ENCODE measurements at places on chromosomes 6 and 20.
A peak's percentile ranks its signal among the peaks of the same experiment; 100 is the strongest.

DNA sequence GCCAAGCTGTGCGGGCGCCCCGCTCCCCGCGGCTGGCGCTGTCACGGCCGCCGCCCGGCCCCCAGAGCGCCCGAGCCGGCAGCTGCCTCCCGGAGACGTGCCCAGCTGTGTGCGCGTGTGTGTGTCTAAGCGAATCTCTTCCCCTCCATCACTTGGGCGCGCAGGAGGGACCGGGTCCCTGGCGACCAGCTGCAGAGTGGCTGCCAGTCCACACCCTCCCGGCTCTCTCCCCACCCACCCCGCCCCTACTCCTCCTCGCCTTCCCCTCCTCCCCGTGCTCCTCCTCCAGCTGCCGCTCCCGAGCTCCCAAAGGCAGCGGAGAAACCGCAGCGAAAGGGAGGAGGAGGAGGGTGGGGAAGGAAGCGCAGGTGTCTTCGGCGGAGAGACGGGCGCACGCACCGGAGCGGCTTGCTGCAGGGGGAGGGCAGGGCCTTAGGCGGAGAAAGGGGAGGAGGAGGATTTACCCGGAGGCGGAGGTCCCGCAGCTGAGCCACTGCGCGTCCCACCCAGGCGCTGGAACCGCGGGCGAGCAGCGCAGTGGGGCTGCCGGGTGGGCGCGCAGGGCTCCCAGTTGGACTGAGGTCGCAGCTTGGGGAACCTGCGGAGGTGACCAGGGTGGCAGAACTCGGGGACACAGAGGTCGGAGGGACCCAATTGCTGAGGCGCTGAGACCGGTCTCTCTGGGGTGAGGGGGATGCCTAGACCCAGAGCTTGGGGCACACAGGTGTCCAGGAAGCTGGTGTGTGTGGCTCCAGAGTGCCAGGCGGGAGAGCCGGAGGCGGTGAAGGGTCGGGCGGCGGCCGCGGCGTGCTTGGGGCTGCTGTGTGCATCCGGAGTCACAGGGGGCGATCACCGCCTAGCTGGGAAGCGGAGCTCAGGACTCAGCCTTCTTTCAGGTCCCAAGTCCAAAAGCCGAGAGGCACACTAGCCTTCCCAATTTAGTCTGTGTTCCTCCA lies at the start of gene HS3ST5:
HS3ST5 (minus strand) TSS at position 198 of the 956 bp plus-strand sequence. CDS start 280,178 bp downstream, outside the sequence.
- DNase-seq: no peak

- DNase-seq: peak; percentile 32
Measured at GRCh38 chr20:13205848-13206434, 15.1 kb upstream of the ISM1 start.

- DNase-seq: no peak
Measured at GRCh38 chr6:22021966-22022365, 274.9 kb downstream of the PRL start.

GRCh38 chr6:69303382-69303781 lies 493.4 kb downstream of the LMBRD1 start:
- DNase-seq: no peak

DNA sequence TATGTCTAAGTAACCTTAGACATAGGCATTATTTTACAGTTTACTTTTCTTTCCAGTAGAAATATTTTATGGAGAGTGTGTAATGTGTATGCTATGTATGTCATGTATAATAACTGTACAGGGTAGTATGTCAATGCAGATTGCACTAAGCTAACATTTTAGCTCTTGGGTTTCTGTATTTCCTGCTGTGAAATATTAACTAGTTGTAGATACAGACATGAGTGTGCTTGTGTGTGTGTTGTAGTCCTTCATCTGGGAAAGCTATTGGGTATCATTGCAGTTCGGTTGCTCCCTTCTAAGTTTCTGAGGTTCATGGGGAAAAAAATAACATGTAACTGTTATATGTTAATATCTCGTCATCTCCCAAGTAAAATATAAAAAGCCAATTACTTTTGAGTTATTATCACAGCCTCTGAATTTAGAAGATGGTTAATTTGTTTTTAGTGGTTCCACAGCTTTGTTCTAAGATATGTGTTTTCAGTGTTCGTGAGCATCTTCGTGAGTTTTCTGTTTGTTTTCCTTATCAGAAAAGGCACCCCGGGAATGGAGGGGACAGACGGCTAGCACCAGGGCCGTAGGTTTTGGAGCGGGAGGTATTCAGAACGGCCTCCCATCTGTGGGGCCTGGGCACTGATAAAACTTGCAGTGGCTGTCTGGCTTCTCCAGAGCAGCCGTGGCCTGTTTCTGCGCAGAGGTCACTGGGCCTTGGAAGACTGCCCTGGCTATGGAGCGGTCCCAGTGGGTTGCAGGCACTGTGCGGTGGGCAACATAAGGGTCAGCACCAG lies 215.0 kb downstream of the ARID1B start:
- no peak for DNase-seq

GRCh38 chr6:75727206-75727605 lies 21.8 kb upstream of the MYO6 start:
- DNase-seq: no peak

GRCh38 chr20:16311756-16312155 lies 261.5 kb downstream of the KIF16B start:
- no peak for DNase-seq

GRCh38 chr6:167652701-167653095 lies 174.0 kb upstream of the AFDN start:
- DNase-seq: no peak

DNA sequence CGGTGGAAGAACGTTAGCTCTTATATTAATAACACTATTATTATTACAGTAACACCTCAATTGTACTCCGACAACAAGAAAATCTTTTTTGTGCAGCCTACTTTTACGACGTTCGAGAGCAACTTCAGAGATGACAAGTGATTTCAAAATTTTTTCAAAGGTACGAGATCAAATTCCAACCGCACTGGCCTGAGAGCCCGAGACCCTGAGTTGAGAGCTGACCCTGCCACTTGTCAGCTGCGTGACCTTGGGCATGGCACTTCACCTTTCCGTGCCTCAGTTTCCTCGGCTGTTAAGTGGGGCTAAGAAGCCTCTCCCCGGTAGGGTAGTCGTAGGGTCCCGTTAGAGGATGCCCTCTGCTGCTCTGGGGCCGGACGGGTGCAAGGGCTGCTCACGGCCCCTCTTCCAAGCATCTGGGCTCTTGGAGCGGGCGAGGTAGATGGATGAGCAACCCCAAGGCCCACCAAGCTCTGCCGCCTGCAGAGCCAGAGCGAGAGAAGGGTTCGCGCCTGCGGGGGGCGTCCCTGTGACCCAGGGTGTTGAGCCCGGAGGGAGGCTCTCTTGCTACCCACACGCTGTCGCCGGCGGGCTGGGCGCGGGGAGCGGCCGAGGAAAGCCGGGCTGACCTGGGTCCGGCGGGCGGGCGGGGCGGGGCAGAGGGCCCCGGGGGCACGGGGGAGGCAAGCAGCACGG lies 510 bp downstream of the NDRG3 start:
- DNase-seq: no peak

- no peak for DNase-seq
Measured at GRCh38 chr6:53066077-53066417, 843 bp downstream of the FBXO9 start.

DNA sequence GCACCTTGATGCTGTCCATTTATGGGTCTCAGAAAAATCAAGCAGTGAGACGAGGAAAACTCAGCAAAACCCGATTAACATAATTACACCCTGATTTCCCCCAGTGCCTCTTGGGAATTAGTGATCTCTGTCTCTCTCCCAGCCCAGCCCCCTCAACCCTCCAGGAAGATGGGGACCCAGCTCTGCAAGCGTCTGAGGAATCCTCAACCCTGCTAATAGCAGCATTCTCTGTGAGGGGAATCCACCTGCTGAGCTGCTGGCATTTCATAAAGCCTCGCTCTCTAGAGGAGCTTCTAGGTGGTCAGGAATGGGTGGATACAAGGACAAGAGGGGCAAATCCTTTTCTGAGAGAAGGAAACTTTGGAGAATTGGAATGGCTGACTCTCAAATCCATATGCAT lies 13.9 kb downstream of the NR2E1 start:
- DNase-seq: no peak

GRCh38 chr6:115945306-115945705 lies 115.4 kb downstream of the FRK start:
- DNase-seq: no peak

GRCh38 chr6:159212028-159212427 lies 42.8 kb downstream of the FNDC1 start:
- no peak for DNase-seq

DNA sequence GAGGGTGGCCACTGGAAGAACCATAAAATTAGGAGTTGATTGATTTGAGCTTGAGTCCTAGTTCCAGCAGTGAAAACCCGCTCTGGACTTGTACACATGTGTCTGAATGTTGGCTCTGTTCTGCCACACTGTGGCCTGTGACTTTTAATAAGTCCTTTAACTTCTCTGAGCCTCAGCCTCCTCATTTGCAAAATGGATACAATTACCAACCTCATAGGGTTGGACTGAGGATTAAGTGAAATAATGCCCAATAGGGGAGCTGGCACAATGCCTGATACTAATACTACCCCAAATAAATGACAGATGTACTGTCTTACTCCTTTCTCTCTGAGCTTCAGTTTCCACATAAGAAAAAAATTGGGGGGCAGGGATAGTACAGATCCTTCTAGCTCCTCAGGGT lies 92.6 kb upstream of the RIPOR2 start:
- DNase-seq: no peak

DNA sequence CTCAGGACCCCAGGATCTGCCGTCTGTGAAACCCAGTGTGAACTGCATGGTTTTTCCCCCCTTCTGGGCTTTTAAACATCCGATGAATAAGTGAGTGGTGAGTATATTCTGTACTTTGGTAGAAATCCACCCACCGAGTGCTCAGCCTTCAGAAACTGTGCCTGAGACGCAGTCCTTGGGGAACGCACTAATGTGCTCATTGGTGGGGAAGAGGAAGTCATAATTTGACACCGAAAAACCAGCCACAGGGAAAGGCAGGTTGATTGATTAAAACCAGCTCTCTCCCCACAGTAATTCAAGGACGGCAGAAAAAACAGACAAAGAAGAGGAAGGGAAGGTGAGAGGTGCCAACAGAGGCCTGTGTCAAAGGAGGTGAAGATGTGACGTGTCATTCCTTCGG lies 21.7 kb downstream of the EDN3 start:
- DNase-seq: no peak

- no peak for DNase-seq
Measured at GRCh38 chr20:38144974-38145728, 19.9 kb downstream of the TGM2 start.

DNA sequence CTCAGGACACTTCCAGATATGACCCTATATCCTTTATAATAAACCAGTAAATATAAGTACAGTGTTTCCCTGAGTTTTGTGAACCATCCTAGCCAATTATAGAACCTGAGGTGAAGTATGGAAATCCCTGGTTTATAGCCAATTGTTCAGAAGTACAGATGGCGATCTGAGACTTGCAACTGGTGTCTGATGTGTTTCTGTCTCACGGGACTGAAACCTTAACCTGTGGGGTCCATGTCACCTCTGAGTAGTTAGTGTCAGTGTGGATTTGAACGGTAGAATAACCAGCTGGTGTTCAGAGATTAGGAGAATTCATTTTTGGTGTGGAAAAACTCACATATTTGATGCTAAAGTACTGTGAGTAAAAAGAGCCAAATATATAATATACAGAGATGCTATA lies 606.6 kb downstream of the MAFB start:
- DNase-seq: no peak

GRCh38 chr20:17838921-17839320 lies 129.7 kb downstream of the SNX5 start:
- no peak for DNase-seq

GRCh38 chr20:57709823-57710799 lies at the start of gene PMEPA1:
TSS of gene PMEPA1 (minus strand) at chr20:57710015. CDS start at chr20:57709582, 433 bp downstream.
- DNase-seq: peak; percentile 74

DNA sequence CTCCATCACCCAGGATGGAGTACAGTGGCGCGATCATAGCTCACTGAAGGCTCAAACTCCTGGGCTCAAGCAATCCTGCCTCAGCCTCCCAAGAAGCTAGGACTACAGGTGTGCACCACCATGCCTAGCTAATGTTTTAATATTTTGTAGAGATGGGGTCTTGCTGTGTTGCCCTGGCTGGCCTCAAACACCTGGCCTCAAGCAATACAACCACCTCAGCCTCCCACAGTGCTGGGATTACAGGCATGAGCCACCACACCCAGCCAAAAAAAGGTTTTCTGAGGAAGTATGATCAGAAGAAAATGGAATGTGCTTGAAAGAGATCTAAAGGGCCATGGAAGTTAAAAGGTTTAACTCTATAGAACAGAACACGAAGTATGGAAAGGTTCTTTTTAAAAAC lies 8.7 kb downstream of the RBBP9 start:
- no peak for DNase-seq

GRCh38 chr20:61457725-61458124 lies 205.7 kb downstream of the CDH4 start:
- DNase-seq: no peak

DNA sequence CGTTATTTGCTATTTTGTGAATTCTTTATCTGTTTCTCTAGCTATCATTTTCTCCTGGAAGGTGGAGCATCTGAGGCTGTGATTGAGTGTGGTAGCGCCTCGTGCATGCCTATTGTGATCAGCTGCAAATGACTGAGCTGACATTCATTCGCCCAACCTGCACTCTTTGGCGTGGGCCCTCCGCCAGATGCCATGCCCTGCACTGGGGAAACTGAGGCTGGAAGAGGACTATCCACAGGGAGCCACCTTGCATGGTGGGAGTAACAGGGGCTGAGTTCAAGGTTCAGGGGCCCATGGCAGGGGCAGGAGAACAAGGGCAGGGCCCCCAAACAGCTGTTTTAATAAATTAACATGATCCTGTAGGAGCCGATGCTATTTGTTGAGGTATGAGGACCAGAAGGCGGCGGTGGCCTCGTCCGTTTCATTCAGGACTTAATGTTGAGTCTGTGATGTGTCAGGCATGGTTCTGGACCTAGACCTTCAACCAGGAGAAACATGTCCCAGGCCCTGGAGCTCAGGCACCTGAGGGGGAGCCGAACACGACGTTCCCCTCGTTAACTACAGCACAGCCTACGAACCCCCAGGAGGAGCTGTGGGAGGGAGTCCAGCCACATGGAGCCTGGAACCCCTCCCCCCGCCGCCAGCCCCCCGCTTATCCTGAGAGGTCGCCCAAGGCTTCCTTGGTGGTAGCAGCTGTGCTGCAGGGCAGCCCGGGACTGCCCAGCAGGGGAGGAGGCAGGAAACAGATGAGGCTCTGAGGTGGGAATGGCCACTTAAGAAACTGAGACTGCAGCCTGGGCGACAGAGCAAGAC lies 242.9 kb downstream of the CDH4 start:
- no peak for DNase-seq

- DNase-seq: no peak
Measured at GRCh38 chr20:47206962-47207641, 149.4 kb downstream of the ZMYND8 start.

- no peak for DNase-seq
Measured at GRCh38 chr6:167405778-167406532, 81.1 kb downstream of the TTLL2 start.

DNA sequence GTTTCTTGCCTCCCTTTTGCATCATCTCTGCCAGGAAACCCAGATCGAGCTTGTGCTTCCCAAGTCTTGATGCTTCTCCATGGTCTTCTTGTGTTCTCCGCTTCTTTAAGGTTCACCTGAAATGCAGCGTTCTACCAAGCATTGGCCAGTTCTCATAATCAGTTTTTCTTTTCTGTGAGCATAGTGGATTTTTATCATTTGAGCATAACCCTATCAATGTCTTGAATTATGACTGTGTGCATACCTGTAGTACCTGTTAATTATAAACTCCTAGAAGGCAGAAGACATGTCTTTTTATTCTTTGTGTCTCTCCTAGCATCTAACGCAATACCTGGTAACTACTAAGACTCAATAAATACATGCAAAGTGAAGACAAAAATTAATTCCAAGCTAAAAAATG lies 804.4 kb upstream of the FLRT3 start:
- no peak for DNase-seq

Data from foreskin keratinocyte (primary cell).